ENCODE measurements at places on chromosomes 13 and 19.

- no peak for DNase-seq
Measured at GRCh38 chr13:112933649-112934048, 35.4 kb upstream of the MCF2L start.

- no peak for DNase-seq
Measured at GRCh38 chr13:101817898-101818297, 365.4 kb downstream of the ITGBL1 start.

- no peak for DNase-seq
Measured at GRCh38 chr13:38366954-38367645, 17.4 kb downstream of the UFM1 start.

GRCh38 chr19:29485293-29485692, 40.5 kb upstream of the VSTM2B start:
- DNase-seq: no peak

- no peak for DNase-seq
Measured at GRCh38 chr13:32660227-32660626, 74.0 kb downstream of the PDS5B start.

DNA sequence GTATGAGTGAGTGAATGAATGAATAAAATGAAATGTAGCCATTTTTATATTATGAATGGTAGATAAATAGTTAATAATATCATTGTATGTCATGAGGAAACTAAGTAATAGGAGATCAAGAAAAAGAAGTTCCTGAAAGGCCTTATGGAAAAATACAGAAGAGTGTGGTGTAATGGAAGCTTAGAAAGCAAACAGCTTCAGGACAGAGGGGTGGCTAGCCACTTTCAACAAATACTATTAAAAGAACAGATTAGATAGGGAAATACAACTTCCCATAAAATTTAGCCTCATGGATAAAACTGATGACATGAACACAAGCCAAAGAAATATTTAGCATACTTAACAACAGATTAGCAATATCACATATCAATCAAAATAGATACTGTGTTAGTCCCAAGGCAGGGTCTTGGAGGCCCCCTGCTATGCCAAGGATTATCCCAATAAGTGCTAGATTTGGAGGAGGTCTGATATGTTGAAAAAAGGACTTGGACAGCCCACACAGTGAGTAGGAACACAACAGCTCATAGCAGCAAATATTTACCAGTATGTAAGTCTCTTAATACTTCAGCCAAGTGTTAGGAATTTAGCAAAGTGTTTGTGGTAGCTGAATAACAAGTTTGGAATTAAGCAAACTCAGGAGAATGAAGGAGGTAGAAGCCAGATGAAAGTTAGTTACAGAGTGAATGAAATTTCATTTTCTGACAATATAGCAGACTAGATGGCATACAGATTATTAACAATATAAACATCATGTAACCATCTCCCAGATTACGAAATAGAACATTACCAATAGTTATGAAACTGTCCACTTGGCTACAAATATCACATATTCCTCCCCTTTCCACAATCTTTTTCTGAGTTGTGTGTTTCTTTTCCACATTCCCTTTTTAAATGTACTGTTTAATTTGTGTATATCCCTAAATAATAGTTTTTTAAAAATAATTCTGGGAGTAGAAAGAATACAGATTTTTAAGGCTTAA, 1632.0 kb downstream of the PCDH9 start:
- DNase-seq: no peak

- peak; percentile 44 for DNase-seq
Measured at GRCh38 chr19:34220472-34221063, 33.8 kb upstream of the GARRE1 start.

GRCh38 chr13:75161804-75162203, 320.2 kb downstream of the TBC1D4 start:
- DNase-seq: no peak

DNA sequence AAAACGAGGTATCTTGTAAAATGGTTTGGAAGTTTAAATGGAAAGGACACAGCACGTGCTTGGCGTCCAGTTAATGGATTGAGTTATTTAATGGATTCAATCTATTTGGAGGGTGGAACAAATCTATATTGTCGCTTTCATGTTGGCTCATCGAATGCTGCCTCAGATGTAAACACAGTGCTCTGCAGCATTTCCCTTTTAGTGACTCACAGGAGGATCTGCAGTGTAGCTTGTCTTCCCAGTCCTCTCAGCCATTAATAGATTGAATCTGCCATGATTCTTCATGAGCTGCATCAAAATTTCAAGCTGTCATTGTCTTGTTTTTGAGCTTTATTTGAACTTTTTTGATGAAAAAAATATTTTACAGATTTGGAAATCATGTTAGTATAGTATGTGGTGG, 44.7 kb downstream of the DHRS12 start:
- DNase-seq: no peak

DNA sequence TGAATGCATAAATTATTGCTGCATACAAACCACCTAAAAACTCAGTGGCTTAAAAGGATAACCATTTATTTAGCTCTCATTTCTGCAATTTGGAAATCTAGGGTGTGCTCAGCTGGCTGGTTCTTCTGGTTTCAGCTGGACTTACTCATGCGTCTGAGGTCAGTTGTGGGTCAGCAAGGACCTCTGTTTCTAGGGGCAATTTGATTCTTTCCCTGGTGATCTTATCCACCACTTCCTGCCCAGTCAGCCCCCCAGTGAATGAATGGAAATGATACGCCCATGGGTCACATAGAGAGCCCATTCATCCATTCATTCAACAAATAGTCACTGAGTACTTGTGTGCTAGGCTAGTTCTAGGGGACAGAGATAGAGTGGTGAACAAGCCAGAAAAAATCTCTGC, 9.9 kb downstream of the FXYD5 start:
- no peak for DNase-seq

GRCh38 chr13:83620530-83621220, 261.6 kb downstream of the SLITRK1 start:
- DNase-seq: no peak

- DNase-seq: peak; percentile 38
Measured at GRCh38 chr19:2618611-2619010, 83.9 kb downstream of the GNG7 start.

GRCh38 chr19:16351133-16351809, 26.6 kb downstream of the KLF2 start:
- no peak for DNase-seq

GRCh38 chr13:112943309-112944125, 25.5 kb upstream of the MCF2L start:
- no peak for DNase-seq

DNA sequence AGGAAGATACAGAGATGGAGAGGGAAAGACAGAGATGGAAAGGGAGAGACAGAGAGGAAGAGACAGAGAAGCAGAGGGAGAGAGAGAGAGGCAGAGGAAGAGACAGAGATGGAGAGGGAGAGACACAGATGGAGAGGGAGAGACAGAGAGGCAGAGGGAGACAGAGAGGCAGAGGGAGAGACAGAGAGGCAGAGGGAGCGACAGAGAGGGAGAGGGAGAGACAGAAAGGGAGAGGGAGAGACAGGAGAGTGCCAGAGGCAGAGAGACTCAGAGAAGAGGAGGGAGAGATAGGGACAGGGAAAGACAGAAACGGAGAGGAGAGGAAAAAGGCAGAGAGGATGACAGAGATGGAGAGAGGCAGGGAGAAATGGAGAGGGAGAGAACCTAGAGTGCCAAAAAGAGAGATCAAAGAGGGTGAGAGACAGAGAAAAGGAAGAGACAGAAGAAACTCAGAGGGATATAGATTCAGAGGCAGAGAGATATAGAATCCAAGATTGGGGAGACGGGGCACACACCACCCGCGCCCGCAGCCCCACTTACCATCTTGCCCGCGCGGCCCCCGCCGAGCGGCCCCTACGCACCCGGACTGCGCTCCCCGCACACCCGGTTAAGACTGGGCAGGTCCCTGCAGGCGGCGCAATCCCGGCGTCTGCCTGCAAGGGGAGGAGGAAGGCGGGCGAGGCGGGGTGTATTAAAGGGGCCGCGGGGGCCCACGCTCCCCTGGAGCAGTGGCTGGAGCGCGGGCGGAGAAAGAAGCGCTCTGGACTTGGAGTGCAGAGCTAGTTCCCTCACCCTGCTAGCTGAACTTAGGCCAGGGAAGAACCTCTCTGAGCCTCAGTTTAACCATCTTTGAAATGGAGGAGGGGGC, 10.7 kb downstream of the TM6SF2 start:
- DNase-seq: no peak

GRCh38 chr13:73859841-73860240, 274.4 kb downstream of the KLF12 start:
- no peak for DNase-seq

DNA sequence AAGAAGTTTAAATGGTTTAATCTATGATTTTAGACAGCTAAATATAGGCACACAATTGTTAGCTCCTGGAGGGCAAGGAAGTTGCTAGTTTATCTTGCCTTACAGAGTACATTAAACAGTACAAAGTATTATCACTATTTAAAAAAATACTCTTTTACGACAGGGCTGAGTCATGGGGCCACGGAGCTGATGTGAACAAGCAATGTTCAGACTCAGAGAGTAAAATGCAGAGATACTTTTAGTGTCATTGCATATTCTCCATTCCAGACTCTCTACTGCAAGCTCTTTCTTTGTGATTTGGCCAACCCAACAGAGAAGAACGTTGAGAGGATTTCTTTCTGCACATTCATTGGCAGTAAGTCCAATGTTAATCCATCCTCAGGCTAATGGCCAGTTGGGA, 352.4 kb downstream of the SPRY2 start:
- DNase-seq: no peak

- no peak for DNase-seq
Measured at GRCh38 chr19:32566246-32566830, 14.7 kb upstream of the PDCD5 start.

DNA sequence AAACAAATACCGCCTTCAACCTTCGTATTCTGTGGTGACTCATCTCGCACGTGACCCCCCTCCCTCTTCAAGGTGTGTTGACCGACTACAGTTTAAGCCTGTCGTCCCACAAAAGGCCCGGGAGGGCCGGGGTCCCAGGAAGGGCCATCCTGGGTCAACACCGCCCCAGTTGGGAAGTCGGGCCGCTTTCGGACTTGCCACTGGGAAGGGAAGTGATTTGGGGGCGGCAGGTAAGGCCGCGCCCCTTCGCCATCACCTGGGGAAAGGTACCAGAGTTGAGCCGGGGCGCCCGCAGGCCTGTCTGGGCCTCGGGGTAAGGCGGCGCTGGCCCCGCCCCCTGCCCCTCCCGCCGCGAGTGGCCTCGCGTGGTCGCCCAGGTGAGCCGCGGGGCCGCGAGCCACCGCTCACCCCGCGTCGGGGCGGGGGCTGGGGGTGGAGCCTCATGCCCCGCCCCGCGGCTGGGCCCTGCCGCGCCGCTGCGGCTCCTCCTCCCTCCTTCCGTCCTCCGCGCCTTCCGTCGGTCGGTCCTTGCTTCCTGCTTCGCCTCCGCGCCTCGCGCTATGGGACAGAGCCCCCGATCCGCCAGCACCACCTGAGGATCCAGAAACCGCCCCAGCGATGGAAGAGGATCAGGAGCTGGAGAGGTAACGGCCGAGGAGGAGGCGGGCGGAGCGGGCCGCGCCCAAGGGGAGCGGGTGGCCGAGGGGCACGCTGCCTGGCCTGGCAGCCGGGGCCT, at the start of gene POLR1D:
Gene POLR1D (plus strand): TSS at position 527 of the 736 bp plus-strand sequence. CDS start 92 bp downstream, at position 619.
- peak; percentile 78 for DNase-seq

GRCh38 chr19:8905342-8905741, 73.2 kb downstream of the MBD3L1 start:
- no peak for DNase-seq

DNA sequence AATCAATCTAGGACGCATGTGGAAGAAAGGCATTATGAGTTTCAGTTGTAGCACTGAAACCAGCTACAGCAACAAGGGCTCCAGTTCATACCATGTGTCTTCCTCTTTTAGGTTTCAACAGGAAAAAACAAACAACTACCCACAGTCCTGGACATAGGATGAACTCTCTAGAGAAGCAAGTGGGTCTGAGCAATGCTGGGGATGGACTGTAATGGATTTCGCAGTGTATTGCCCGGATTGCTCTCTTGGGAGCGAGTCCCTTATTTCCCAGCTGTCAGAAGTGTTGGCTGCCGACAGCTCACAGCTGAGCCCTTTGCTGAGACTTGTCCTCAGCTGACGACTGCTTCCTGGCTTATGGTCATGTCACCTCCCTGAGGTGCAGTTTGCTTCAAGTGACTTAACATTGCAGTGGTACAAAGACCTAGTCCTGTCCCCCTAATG, 12.1 kb upstream of the MYCBP2 start:
- peak; percentile 62 for DNase-seq

GRCh38 chr19:22617614-22618320, 16.4 kb upstream of the ZNF492 start:
- DNase-seq: no peak

GRCh38 chr13:24270639-24271141, 38.7 kb upstream of the C1QTNF9 start:
- DNase-seq: no peak

- DNase-seq: no peak
Measured at GRCh38 chr13:107590556-107590955, 624.8 kb downstream of the LIG4 start.

- DNase-seq: no peak
Measured at GRCh38 chr13:78569029-78569428, 34.3 kb downstream of the POU4F1 start.

DNA sequence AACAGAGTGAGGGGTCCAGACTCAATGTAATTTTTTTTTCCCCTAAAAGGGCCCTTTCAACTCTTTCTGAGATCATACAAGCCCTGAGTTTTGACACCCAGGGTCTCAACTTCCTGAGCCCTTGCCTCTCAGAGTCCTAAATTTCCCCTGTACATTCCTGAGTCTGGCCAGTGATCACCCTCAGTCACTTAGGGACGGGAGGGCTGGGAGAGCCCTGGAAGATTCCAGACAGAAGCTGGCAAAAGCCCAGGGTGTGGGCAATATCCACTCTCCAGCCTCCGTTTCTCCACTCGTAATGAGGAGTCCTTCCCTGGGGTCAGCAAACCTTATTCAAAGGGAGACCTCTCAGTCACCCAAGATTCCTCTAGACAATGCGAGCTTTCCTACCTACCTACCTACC, 1.6 kb downstream of the PPP1R13L start:
- no peak for DNase-seq

GRCh38 chr13:64441740-64442139, 2788.4 kb downstream of the PCDH9 start:
- DNase-seq: no peak

- peak; percentile 53 for DNase-seq
Measured at GRCh38 chr13:24220086-24220703, 59.7 kb downstream of the SPATA13 start.

- DNase-seq: no peak
Measured at GRCh38 chr13:77047649-77048343, 20.8 kb upstream of the FBXL3 start.

Data from MM.1S (cell line).